MG63 (cell line): ENCODE measurements at places on chromosomes 7 and 10. TPM values are rescaled to one million over a fixed set of nuclear protein-coding genes. Genes with fewer than 3 reads are reported as not detected.

- DNase-seq = no peak
Observed at GRCh38 chr10:118506671-118507590, 88.5 kb downstream of the PRLHR start.

GRCh38 chr7:132191418-132191817 lies 384.9 kb downstream of the PLXNA4 start:
- no peak for DNase-seq

DNA sequence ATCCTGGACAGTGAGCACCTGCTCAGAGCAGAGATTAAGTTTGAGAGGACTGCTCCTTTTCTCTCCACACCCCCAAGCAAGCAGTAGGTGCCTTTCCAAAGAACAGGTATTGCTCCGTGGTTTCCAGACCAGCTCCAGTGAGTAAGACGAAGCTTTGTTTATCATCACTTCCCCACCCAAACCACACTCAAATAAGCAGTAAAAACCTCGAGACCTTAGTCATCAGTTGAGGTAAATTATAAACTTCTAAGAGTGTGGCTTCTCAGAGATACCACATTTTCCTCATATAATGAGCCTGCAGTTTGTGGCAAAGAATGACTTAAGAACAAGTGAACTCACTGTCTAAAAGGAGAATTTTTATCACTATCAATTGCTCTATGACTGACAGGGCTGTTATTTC lies 50.0 kb upstream of the GRB10 start:
- no peak for DNase-seq

DNA sequence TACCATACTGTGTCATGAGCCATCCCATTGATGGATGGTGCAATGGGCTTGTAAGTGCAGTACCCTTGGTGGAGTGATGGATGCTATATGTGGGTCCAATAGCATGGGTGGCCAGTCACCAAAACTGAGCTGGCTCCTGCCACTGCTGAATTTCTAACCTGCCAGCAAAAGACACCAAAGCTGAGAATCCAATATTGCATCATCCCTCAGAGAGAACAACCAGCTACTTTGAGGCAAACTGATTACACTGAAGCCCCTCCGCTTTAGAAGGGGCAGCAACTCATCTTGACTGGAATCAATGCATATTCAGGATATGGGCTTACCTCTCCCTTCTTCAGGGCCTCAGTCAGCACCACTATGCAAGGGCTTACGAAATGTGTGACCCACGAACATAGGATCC lies 211.6 kb downstream of the DGKI start:
- no peak for DNase-seq

DNA sequence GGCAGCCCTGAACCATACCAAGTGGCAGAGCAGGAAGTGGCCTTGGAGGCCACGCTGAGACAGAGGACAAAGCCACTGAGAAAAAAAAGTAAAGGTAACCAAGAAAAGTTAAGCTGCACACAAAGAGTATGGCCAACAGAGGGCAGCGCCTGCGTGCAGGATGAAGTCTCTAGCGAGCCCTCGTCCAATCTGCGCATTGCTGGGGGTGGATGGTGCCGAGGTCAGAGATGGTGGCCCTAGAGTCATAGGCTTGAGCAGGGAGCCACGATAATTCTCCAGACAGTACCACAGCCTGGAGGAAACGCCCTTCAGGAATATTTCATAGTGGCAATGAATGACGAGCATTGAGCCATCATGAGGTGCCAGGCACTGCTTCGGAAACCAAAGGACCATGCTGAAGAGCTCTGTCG lies 9.7 kb downstream of the ATP6V0E2 start:
- peak; percentile 25 for DNase-seq

DNA sequence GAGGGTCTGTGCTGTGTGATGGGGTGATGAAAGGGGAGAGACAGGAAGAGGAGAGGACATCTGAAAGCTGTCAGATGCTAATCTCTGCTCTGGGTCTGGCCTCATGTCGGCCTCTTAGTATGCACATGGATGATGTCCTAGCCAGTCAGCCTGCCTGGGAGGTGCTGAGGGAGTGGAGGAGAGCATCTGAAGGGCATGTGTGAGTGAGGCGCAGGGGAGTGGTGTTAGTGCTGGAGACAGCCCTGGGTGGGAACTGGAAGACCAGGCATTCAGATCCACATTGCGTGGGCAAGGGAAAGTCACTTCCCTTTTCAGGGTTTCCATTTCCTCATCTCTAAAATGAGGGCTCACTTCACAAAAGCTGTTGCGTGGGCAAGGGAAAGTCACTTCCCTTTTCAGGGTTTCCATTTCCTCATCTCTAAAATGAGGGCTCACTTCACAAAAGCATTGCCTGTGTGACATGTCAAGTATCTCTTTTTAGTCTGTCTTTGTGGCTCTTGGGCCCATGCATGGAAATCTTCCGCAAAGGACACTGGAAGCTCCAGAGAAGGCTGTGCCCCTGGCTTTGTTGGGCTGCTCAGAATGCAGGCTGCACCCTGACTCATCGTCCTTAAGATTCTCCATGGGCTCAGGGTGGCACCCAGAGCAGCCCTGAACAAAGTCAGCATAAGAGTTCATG lies 10.0 kb downstream of the SFTPD start:
- DNase-seq = no peak

DNA sequence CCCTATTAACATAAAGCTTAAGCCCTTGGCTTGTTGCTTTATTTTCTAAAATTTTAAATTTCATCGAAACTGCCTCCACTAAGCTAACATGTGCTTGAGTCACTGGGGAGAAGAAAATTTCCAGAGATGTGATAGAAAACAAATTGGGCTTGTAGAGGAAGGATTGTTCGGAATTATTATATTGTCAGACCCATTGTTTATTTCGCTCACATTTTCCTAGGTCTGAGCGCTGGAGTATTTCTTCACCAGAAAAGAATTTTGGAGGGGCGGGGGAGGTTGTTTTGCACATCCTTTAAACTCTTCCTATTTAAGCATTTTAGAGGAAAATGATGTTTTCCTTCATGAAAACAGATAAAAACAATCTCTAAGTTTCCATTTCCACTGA lies 29.1 kb downstream of the CELF2 start:
- DNase-seq = no peak

DNA sequence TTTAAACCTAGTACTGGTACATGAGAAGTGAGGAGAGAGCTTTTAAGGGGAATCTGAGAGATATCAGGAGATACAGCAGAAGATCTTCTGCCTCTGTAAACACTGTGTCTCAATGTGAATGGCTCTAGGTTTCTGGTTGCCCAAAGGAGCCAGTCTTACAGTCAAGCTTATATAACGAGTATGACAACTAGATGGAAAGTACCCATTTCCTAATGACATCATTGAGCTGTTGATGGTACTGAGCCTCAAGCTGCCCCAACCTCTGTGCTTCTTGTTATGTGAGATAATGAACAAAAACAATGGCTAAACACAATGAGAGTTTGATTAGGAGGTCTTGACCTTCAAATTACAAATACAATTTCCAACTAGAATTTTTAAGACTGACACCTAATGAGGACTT lies 451.5 kb downstream of the SORCS1 start:
- no peak for DNase-seq

- no peak for DNase-seq
Observed at GRCh38 chr7:41447450-41448042, 255.3 kb downstream of the INHBA start.

DNA sequence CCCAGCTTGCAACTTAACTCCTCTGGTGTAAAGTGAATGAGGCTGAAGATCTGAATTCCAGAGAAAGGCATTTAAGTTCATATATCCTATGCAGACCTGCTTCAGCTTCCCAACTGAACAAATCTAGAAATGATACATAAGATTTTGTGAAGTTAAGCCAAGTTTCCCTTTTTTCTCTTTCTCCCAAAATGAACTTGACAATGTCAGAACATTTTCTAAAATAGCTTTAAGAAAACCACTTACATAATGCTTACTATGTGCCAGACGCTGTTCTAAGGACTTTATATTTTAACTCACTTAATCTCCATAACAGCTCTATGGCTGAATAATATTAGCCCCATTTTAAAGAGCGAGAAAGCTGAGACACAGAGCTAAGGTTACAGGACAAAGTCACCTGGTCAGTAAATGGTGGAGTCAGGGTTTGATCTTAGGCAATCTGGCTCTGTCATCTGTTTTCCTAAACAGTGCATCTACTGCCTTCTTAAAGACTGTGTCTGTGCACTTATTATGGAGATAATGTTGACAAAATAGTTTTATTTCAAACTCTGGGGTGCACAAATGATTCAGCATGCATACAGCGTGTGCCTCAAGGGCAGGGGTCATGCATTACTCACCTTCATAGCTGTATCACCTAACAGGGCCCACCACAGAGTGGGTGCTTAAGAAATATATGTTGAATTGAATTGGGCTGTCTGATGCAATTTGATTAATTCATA lies 66.8 kb downstream of the RHOBTB1 start:
- DNase-seq = no peak

- no peak for DNase-seq
Observed at GRCh38 chr10:28523725-28524252, 9.1 kb upstream of the WAC start.

GRCh38 chr10:97278491-97278989 lies 13.9 kb downstream of the ARHGAP19 start:
- no peak for DNase-seq

- DNase-seq = peak; percentile 49
Observed at GRCh38 chr10:68871731-68872342, 29.3 kb upstream of the DDX50 start.

- no peak for DNase-seq
Observed at GRCh38 chr10:108791794-108792474, 1131.4 kb downstream of the XPNPEP1 start.

Gene FAM241B
- total RNA-seq = 4.3 and 6.8 TPM in 2 replicates

Gene ZNF277
- total RNA-seq = 3.8 and 5.8 TPM in 2 replicates

Gene CYP2C9
- total RNA-seq = not detected in 2 replicates

Gene PRR15
- not detected in 2 replicates for total RNA-seq
